ENCODE measurements at places on chromosomes 2 and 18. TPM values are rescaled to one million over a fixed set of nuclear protein-coding genes. Genes with fewer than 3 reads are reported as not detected.

The UGT1A5 gene
- total RNA-seq: not detected

The SGPP2 gene
- not detected for total RNA-seq

The MPP4 gene
- total RNA-seq: 0.99 TPM

The LAPTM4A gene
- 242 TPM for total RNA-seq

The LIMS1 gene
- total RNA-seq: 145 TPM

The CFAP65 gene
- not detected for total RNA-seq

The ASIC4 gene
- 0.15 TPM for total RNA-seq

The SOX11 gene
- under 0.01 TPM for total RNA-seq

The CTDP1 gene
- 26.5 TPM for total RNA-seq

The C2orf72 gene
- 0.17 TPM for total RNA-seq

The NEU4 gene
- not detected for total RNA-seq

The GTF2A1L gene
- total RNA-seq: 0.87 TPM

The CCBE1 gene
- total RNA-seq: 69.4 TPM

The GATA6 gene
- 5.7 TPM for total RNA-seq

The PCARE gene
- not detected for total RNA-seq

The GALR1 gene
- not detected for total RNA-seq

The HYCC2 gene
- 8.3 TPM for total RNA-seq

The HOXD9 gene
- 0.17 TPM for total RNA-seq

The ABCG8 gene
- not detected for total RNA-seq

Data from smooth muscle cell of trachea (primary cell).